Mesothelial cell of epicardium (in vitro differentiated cells): ENCODE measurements at places on chromosomes 13 and 19. TPM values are rescaled to one million over a fixed set of nuclear protein-coding genes. Genes with fewer than 3 reads are reported as not detected.

DNA sequence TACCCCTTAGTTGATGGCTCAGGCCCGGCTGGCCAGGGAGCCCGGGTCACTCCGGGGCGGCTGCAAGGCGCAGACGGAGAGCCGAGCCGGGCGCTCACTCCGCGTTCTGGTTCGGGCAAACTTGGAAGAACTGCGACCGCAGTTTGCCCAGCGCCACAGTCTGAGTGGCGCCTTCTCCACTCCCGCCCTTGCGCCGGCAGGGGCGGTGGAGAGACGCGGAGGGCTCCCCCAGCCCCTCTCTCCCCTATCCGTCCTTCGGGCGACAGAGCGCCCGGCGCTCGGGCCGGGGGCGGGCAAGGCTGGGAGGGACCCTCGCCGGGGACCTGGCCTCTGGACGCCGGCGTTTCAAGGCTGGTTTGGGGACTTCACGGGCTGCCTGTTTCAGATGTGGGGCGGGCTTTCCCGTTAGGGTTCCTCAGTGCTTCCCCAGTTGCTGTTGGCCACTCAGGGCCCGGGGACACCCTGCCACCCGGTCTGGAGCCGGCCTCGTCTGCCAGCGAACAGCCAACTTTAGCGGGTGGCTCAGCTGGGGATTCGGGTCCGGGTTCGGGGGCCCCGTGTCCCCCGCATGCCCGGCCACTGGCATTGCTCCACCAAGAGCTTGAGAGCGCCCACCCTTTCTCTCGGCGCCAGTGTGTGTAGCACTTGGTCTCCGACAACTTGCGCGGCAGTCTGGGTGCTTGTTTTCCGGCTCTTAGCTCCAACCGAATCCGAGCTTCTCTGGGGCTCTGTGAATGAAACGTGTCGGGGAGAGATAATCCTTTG lies 1.5 kb downstream of the GPC6 start:
- peak; percentile 80 for DNase-seq

GRCh38 chr19:14402332-14403144 lies 16.6 kb downstream of the DDX39A start:
- DNase-seq: no peak

DNA sequence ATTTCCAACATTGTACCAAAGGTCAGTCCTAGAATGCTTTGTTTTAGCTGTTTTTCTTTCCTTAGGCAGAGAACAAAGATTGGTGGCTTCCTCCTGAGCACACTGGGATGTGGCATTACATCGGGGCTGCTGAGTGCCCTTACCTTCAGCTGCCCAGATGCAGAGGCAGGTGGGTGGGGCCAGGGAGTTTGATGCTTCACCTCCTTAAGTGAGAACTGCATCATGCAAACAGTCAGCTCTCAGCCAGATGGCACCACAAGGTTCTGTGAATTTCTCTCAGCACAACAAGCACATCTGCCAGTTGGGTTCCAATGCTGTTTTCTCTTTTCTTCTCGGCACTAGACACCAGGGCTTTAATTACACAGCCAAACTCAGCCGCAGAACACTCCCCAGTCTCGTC lies 87.4 kb upstream of the UBL3 start:
- no peak for DNase-seq

The NAPSA gene
- total RNA-seq: 2.4 to 3.5 TPM (median 3.2 TPM) in 3 replicates

The ZNF575 gene
- total RNA-seq: 2.3 to 2.8 TPM (median 2.6 TPM) in 3 replicates
